CD8-positive, alpha-beta memory T cell (primary cell): ENCODE measurements at places on chromosomes 11 and 22. TPM values are rescaled to one million over a fixed set of nuclear protein-coding genes. Genes with fewer than 3 reads are reported as not detected.

DNA sequence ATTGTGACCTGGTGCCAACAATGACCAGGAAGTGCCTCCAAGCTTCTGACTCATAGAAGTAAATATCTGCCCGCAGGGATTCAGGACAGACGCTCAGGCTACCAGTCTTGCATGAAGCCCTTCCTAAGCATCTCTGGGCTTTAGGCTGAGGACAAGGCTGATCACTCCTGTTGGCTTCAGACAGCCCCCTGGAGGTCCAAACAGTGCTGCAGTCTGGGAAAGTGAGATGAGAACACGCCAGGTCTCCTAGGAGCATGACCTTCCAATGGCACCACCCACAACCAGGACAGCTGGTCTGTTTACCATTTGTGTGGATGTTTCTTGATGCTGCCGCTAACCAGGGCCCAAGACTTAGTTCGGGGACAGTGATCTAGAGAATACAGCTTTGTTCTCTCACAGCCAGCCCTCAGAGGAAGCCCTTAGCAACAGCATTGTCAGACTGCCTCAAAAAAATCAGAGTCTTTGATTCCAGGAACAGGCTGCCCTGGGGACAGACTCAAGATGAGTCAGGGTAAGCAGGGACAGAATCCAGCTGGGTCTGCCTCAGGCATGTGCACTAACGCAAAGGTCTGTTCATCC, 111.2 kb downstream of the ZNF280B start:
- DNase-seq: no peak

DNA sequence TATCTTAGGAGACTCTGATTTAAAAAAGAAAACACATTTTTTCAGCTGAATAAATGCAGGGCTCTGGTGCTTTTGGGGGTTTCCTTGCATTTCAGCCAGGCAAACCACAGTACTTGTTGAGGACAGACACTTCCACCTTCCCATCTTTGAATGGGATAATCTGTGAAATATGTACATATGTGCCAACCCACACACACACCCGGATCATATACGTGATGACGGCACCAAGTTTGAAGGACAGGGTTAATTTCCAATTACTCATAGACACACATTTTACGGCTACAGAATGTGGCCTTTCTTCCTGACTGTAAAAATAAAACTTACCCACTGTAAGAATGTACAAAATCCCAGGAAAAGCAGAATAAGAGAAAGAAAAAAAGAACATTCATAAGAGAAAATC, 104.4 kb downstream of the MPPED2 start:
- DNase-seq: no peak

The C11orf86 gene
- not detected for total RNA-seq

- no peak for DNase-seq
Measured at GRCh38 chr11:119849872-119850271, 120.9 kb upstream of the NECTIN1 start.

The LDHAL6A gene
- not detected for total RNA-seq
